Endodermal cell (in vitro differentiated cells): ENCODE measurements at places on chromosomes 11 and 22. TPM values are rescaled to one million over a fixed set of nuclear protein-coding genes. Genes with fewer than 3 reads are reported as not detected.

The SCGB1C1 gene
- not detected in 3 replicates for total RNA-seq

The MAJIN gene
- total RNA-seq: not detected in 2 replicates

- no peak for DNase-seq
These were observed 62.6 kb downstream of the FDX1 start for GRCh38 chr11:110492321-110492685.

- DNase-seq: peak; percentile 47
These were observed 603 bp downstream of the CDHR5 start for GRCh38 chr11:623999-624704.

- peak; percentile 77 for DNase-seq
These were observed 7.6 kb upstream of the KCTD17 start for GRCh38 chr22:37043828-37044538.

DNA sequence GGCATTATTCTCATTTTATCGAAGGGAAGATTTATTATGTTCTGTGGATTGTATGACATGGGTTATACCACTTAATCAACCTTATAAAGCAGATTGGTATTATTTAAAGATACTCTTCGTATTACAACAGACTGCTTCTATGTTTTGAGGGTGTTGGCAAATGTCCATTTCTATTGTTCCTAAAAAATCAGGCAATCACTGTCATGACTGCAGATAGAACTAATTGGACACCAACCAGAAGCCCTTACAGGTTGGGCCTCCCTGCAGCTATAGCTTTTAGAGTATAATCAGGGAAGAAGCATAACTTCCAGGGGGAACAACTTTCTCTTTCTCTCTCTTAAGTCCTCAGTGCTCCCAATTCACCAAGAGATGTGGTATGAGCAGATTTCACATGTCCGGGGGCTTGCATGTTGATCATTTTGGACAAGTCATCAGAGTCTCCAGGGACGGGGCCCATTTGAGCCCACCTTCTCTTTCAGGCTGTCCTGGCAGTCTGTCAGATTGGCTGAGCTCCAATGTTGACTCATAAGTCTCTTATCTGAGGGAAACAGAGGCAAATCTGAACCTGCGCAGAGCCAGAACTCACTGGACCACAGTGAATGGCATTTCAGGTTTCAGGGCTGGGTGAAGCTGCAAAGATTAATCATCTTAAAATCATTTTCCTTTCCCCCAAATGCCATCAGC lies 264.0 kb upstream of the CCDC90B start:
- no peak for DNase-seq
